ENCODE measurements at places on chromosomes 16 and 17. TPM values are rescaled to one million over a fixed set of nuclear protein-coding genes. Genes with fewer than 3 reads are reported as not detected.

- H3K36me3 ChIP-seq = no peaks in the 10 kb centered on the region
- no peaks in the 10 kb centered on the region for H3K4me1 ChIP-seq
- no peak overlapping the region for H3K4me3 ChIP-seq
- H3K27me3 ChIP-seq = no peaks in the 10 kb centered on the region
- no peak for DNase-seq
These were observed 108.4 kb downstream of the SYCE1L start for GRCh38 chr16:77307426-77308162.

DNA sequence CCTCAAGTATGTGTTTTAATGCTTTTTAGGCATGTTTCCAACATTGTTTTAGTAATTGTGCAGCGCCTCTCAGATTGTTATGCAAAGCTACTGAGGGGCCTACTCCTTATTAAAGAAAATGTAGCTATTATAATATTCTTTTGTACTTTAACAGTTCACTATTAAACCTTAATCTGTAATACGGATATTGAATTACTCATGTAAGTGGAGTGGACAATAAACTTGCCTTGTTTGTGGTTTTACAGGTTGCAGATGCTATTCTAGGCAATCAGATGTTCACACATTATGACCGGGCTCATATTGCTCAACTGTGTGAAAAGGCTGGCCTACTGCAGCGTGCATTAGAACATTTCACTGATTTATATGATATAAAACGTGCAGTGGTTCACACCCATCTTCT, 41.0 kb downstream of the PTRH2 start:
- H3K27ac ChIP-seq = no peak overlapping the region
- no peaks in the 10 kb centered on the region for H3K4me1 ChIP-seq
- H3K27me3 ChIP-seq = no peaks in the 10 kb centered on the region
- peaks cover 30% of the 10 kb centered on the region for H3K36me3 ChIP-seq
- no peak overlapping the region for H3K4me3 ChIP-seq

The ARL2BP gene
- 45.1 TPM for total RNA-seq

The SPNS2 gene
- 26.8 TPM for total RNA-seq

- H3K4me1 ChIP-seq = no peaks in the 10 kb centered on the region
- H3K4me3 ChIP-seq = no peak overlapping the region
- H3K27ac ChIP-seq = no peak overlapping the region
- no peak for DNase-seq
- peaks cover 3% of the 10 kb centered on the region for H3K27me3 ChIP-seq
These were observed 211.5 kb downstream of the SOX9 start for GRCh38 chr17:72332367-72332766.

The DNAH2 gene
- 12.5 TPM for total RNA-seq

DNA sequence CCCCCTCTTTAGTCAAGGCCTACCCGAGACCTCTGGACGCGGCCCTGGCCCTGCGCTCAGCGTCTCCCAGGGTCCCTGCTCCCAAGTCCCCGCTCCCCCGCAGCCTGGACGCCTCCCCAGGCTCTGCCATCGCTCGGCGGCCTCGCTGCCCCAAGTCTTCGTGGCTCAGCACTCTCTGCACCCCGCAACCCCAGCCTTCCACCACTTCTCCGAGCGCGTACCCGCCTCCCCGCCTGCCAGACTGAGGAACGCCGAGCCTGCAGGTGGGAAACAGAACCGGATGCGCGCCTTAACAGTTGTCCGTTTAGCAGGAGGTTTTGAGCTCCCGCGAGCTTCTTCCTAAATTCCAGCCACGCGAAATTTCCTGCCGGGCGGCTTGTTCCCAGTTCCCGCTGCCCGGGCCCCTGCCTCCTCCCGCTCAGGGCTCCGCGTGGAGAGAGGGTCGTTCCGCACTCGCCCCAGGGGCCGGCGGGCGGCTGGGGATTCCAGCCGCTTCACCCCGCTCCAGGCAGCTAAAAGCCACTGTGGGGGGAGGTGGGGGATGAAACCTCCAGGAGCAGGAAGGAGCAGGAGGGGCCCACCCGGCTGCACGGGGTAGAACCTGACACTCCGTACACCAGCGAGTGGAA, 87.7 kb downstream of the KCNJ12 start:
- H3K36me3 ChIP-seq = no peaks in the 10 kb centered on the region
- no peak overlapping the region for H3K27ac ChIP-seq
- peak; percentile 29 for DNase-seq
- no peaks in the 10 kb centered on the region for H3K27me3 ChIP-seq

DNA sequence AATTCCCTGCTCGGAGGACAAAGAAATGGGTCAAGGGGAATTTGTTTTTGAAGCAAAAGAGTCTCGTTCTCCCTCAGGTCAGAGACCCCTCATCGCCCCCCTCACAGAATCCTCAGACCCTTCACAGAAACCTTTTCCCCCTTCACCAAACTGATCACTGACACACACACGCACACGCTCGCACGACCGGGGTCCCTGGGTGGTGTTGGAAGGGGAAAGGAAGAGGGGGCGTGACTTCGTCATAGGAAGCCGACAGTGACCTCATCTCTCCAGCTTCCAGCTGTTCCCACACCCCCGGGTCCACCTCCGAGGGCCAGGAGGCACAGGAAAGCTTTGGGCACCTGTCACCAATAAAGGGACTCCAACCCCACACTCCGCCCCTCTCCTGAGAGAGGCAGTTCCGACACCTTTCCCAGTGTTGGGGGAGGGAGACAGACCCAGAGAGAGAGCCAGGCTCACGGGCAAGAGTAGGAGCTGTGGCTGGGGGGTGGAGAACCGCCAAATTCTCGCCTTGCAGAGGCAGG, 1.2 kb downstream of the ASGR1 start:
- no peaks in the 10 kb centered on the region for H3K36me3 ChIP-seq
- H3K4me1 ChIP-seq = peaks cover 12% of the 10 kb centered on the region
- DNase-seq = peak; percentile 62
- H3K4me3 ChIP-seq = no peak overlapping the region
- no peak overlapping the region for H3K27ac ChIP-seq
- H3K27me3 ChIP-seq = no peaks in the 10 kb centered on the region

The GCGR gene
- total RNA-seq = 0.11 TPM

DNA sequence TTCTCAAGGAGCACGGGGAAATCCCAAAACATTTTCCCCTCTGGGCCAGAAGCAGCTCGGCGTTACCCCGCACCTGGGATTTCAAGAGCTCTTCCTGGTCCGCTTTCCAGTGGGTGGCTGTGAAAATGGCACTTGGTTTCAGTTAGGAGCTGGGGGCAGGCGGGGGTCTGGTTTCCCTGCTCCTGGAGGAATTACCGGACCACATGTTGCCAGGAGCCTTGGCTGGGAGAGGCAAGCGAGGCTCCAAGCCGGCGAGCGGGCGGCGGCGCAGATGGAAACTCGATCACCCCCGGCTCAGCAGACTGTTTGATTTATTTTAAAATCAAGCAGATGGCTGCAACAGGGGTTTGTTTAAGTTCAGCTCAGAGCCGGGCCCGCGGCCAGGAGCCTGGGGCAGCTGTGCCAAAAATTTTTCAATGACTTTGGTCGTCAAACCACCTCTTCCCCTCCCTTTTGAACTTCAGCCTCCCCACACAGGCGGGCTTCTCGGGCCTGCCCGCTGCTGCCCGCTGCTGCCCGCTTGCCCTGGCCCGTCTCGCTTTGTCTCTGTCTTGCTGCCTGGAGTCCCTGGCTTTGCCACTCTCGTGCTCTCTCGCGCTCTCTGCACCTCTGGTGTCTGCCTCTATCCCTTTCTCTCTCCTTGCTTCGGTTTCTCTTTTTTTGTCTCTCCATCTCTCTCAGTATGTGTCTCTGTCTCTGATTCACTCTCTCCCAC, 108.0 kb upstream of the CIBAR2 start:
- no peaks in the 10 kb centered on the region for H3K27me3 ChIP-seq
- peaks cover 3% of the 10 kb centered on the region for H3K36me3 ChIP-seq
- no peak overlapping the region for H3K27ac ChIP-seq
- peaks cover 34% of the 10 kb centered on the region for H3K4me1 ChIP-seq
- no peak overlapping the region for H3K4me3 ChIP-seq
- DNase-seq = peak; percentile 98

DNA sequence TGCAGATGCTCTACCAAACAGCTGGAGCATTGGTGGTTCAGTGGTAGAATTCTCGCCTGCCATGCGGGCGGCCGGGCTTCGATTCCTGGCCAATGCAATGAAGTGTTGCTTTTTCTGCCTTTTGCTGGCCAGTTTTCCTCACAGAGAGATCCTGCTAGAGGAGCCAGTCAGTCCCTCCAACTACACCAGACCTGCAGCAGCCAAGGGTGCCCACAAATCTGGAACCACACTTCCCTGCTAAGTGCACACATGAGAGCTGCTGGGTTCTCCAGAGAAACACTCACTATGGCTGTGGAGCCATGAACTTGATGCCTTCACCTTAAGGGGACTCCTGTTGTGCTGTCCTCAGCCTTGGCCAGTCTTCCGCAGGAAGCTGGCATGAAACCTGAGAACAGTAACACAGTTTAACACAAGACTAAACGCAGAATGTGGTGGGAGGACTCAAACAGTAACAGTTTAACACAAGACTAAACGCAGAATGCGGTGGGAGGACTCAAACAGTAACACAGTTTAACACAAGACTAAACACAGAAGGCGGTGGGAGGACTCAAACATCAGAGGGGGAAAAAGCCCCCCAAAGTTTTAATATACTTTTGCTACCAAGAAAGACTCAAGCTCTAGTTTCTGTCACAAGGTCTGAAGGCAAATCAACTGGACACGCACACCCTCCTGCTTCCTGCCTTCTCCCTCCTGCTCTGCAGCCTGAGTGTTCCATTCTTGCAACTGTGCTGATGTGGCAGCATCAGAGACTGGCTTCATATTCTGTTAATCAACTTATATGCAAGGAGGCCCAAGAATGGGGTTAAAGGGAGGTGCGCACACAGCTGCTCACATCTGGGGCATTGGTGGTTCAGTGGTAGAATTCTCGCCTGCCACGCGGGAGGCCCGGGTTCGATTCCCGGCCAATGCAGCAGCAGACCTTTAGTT, 12.0 kb downstream of the VAC14 start:
- H3K27me3 ChIP-seq = no peaks in the 10 kb centered on the region
- peak; percentile 83 for DNase-seq
- peaks cover 4% of the 10 kb centered on the region for H3K4me1 ChIP-seq
- H3K36me3 ChIP-seq = no peaks in the 10 kb centered on the region
- no peak overlapping the region for H3K4me3 ChIP-seq

The CBFA2T3 gene
- total RNA-seq = 11.8 TPM

GRCh38 chr16:55439101-55439690, 39.8 kb upstream of the MMP2 start:
- H3K36me3 ChIP-seq = no peaks in the 10 kb centered on the region
- H3K4me1 ChIP-seq = peaks cover under 1% of the 10 kb centered on the region
- H3K27ac ChIP-seq = no peak overlapping the region
- no peaks in the 10 kb centered on the region for H3K27me3 ChIP-seq

GRCh38 chr16:2102471-2102870, 33.2 kb downstream of the PKD1 start:
- DNase-seq = no peak
- H3K27ac ChIP-seq = no peak overlapping the region
- no peaks in the 10 kb centered on the region for H3K4me1 ChIP-seq
- no peaks in the 10 kb centered on the region for H3K36me3 ChIP-seq

The LPCAT2 gene
- 25.3 TPM for total RNA-seq

The SRCIN1 gene
- total RNA-seq = 15.0 TPM

DNA sequence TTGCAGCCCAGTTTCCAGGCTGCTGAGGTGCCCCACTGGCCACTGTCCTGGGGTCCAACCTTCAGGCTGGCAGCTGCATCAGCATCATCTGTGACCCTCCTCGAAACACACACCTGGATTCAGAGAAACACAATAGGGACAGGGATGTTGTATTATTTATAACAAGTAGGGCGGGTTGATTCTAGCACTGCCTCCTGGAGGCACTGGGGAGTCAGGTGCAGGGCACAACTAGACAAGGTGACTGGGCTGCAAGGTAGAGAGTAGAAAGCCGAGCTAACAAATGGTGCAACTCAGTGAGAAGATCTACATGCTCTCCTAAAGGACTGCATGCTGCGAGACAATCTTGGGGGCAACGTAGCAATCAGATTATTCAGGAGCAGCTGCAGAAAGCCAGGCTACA, 317.3 kb downstream of the SLC39A11 start:
- no peak for DNase-seq
- no peak overlapping the region for H3K27ac ChIP-seq
- peaks cover 4% of the 10 kb centered on the region for H3K36me3 ChIP-seq
- H3K4me1 ChIP-seq = no peaks in the 10 kb centered on the region
- no peak overlapping the region for H3K4me3 ChIP-seq
- H3K27me3 ChIP-seq = no peaks in the 10 kb centered on the region

The PRRT2 gene
- 6.5 TPM for total RNA-seq

Data from lung (tissue), 17 donors.